ENCODE measurements at places on chromosomes 2 and 18. TPM values are rescaled to one million over a fixed set of nuclear protein-coding genes. Genes with fewer than 3 reads are reported as not detected.

DNA sequence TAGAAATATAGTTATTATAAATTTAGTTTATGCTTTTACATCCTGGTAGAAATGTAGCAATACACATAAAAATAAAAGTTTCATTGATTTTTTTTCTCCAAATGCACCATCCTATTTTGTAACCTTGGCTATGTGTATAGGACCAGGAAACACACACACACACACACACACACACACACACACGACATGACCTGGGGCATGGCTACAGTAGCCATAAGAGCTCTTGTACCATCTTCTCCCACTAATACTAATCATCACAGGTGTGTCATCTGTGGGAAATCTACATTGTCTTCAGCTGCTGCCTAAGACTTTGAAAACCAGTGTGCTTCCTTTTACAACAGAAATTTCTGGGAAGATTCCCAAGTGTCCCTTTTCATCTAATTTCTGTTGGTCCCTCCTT is 144.3 kb downstream of the MCFD2 start:
- H3K27me3 ChIP-seq, result no peaks in the 10 kb centered on the region
- DNase-seq, result no peak
- no peaks in the 10 kb centered on the region for H3K36me3 ChIP-seq
- H3K4me3 ChIP-seq, result no peak overlapping the region
- H3K27ac ChIP-seq, result no peak overlapping the region

- H3K27ac ChIP-seq, result no peak overlapping the region
- H3K27me3 ChIP-seq, result no peaks in the 10 kb centered on the region
- H3K4me3 ChIP-seq, result no peak overlapping the region
Measured at GRCh38 chr18:49279041-49279440, 181.4 kb downstream of the DYM start.

Gene COL3A1
- total RNA-seq, result 183 TPM

Gene C2orf80
- not detected for total RNA-seq

DNA sequence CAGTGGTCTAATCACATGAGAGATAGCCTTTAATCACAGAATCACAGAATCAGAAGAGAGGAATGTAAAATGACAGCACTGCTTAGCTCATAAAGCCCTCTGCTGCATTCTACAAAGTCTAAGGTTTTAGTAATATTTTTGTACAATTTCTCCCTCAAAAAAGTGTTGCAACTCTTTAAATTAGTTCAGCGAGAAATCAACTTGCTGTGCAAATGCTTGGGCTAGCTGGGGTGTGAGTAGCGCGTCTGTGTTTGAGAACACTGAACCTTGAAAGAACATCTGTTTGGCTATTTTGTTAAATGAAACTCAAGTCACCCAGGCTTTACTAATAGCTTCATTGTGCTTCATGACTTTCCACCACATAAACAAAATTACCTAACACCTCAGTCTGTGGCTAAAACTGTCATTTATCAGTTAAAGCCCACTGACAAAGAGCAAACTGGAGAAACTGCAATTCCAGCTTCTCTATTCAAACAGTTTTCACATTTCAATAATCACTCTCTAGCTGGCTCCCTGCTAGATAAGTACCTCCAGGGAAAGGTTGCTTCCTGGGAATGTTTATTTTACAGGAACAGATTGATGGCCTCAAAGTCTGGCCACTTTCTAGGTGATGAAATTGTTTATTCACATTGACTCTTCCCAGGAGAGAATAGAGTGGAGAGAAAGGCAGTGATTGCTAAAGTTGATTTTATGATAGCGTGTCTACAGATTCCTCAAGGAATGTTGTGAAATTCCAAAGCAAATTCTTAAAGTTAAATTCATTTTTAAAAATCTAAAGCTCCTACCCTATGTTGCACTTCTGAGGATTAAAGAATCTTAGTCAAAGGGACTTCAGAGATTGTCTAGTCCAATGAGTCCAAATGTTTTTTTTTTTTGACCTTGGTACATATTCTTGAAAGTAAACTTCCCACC is 36.0 kb upstream of the STAT1 start:
- H3K4me1 ChIP-seq, result no peaks in the 10 kb centered on the region
- peak; percentile 76 for DNase-seq
- no peaks in the 10 kb centered on the region for H3K36me3 ChIP-seq
- peak overlapping the region; percentile 65 for H3K27ac ChIP-seq
- H3K27me3 ChIP-seq, result no peaks in the 10 kb centered on the region

GRCh38 chr2:107511970-107512789 is 314.5 kb upstream of the RGPD4 start:
- no peak for DNase-seq
- H3K27ac ChIP-seq, result no peak overlapping the region
- no peaks in the 10 kb centered on the region for H3K27me3 ChIP-seq

Gene C2orf81
- 1.4 TPM for total RNA-seq

Gene CERS6
- 11.2 TPM for total RNA-seq

Gene NDC80
- total RNA-seq, result not detected

DNA sequence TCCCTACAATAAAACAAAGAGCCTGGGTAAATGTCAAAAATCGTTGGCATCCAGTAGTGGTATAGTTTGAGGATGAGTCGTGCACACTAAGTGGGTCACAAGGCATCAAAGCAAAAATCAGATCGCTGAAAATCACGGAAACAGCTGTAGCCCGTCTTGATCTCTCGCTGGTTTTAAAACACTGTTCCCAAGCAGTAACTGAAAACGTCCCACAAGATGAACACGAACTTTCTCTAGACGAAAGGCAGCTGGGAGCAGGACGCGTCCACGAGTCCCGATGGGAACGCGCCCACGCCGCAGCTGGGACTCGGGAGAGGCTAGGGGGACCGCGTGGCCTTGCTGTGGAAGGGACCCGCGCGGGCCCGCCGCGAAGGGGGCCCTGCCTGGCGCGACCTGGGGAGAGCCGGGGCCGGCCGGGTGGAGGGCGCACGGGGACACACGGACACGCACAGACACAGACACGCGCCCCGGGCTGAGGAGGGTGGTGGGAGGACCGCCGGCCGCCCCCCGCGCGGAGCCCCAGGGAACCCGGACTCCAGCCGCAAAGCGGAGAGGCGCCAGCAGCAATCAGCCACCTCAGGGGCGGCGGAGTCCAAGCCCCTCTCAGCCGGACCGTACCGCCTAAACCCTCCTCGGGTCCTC is 651 bp downstream of the STK17B start:
- no peak for DNase-seq
- H3K27ac ChIP-seq, result peak overlapping the region; percentile 74
- no peaks in the 10 kb centered on the region for H3K4me1 ChIP-seq
- H3K27me3 ChIP-seq, result no peaks in the 10 kb centered on the region
- H3K4me3 ChIP-seq, result peak overlapping the region; percentile 66

DNA sequence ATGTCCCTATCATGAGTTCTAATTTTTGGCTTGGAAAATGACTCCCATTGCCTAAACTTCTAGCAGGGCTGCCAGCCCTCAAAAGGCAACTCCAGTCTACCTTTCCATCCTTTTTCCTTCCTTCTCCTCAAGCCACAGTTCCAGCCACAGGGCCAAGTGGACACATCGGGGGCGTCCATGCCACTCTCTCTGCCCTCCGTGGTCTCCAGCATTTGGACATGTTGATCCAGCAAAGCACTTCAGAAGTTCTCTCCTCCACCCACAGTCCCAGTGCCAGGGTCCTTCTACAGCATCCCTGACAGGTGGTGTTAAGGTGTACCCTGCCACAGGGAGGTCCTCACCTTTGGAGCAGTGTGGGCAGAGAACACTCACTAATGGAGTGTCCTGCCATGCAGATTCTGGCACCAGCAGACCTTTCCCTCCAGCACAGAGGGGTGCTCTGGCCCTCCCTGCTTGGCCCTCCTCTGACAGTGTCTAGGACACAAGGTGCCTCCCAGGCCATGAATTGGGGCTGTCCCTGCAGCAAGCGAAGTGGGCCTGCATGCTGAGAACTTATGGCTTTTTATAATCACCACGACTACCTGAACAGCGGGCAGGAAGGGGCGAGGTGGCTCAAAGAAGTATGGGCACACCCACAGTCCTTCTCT is 1.6 kb upstream of the FABP1 start:
- no peak for DNase-seq
- no peak overlapping the region for H3K27ac ChIP-seq
- H3K27me3 ChIP-seq, result no peaks in the 10 kb centered on the region
- H3K4me3 ChIP-seq, result no peak overlapping the region
- no peaks in the 10 kb centered on the region for H3K36me3 ChIP-seq
- H3K4me1 ChIP-seq, result no peaks in the 10 kb centered on the region

Gene SERPINB2
- 0.33 TPM for total RNA-seq

- no peak for DNase-seq
- H3K36me3 ChIP-seq, result no peaks in the 10 kb centered on the region
- H3K4me1 ChIP-seq, result no peaks in the 10 kb centered on the region
- no peak overlapping the region for H3K27ac ChIP-seq
Measured at GRCh38 chr2:42984617-42985016, 192.2 kb upstream of the HAAO start.

Gene SULT1C4
- total RNA-seq, result 3.6 TPM

DNA sequence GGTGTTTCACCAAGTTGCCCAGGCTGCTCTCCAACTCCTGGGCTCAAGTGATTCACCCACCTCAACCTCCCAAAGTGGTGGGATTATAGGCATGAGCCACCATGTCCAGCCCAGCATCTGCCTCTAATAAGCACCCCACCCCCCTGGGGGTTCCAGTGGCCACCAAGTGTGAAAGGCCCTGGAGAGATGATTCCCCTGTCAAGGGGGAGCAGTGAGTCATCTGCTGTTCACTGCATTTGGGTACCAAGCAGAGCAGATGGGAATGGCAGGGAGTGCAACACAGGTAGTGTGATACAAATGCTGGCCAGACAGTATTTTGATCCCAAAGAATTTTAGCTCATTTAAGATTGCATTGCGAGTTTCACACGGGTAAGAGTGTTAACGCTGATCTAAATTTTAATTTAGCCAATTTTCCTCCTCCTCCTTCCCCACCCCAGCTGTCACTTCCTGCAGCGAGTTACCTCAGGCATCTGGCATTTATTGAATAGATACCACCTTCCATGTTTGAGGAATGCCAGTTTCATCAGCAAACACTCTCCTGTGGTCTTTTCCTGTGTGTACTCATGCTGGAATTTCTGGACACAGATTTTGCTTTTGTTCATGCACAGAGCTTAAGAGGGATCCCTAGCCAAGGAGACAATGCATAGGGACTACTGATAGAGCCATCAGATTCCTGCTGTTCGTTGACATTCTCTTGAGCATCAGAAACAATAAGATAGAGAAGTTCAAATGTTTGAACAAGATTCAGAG is 32.4 kb upstream of the NCK2 start:
- H3K27me3 ChIP-seq, result no peaks in the 10 kb centered on the region
- DNase-seq, result no peak
- no peaks in the 10 kb centered on the region for H3K4me1 ChIP-seq
- no peak overlapping the region for H3K4me3 ChIP-seq

Gene RTKN
- 13.5 TPM for total RNA-seq

GRCh38 chr2:86445436-86445835 is 4.3 kb downstream of the KDM3A start:
- peaks cover 7% of the 10 kb centered on the region for H3K36me3 ChIP-seq
- H3K27ac ChIP-seq, result peak overlapping the region; percentile 96
- H3K27me3 ChIP-seq, result no peaks in the 10 kb centered on the region
- DNase-seq, result no peak
- peaks cover 63% of the 10 kb centered on the region for H3K4me1 ChIP-seq

GRCh38 chr2:96522304-96523203 is 14.0 kb upstream of the ARID5A start:
- H3K27ac ChIP-seq, result no peak overlapping the region
- H3K4me3 ChIP-seq, result no peak overlapping the region
- no peaks in the 10 kb centered on the region for H3K36me3 ChIP-seq
- H3K4me1 ChIP-seq, result no peaks in the 10 kb centered on the region

GRCh38 chr2:105806996-105807395 is 62.3 kb downstream of the NCK2 start:
- no peaks in the 10 kb centered on the region for H3K27me3 ChIP-seq
- H3K27ac ChIP-seq, result no peak overlapping the region
- H3K4me1 ChIP-seq, result peaks cover 49% of the 10 kb centered on the region

Gene TMBIM1
- 116 TPM for total RNA-seq

Gene TSPYL6
- not detected for total RNA-seq

GRCh38 chr2:65464604-65465003 is 32.2 kb upstream of the SPRED2 start:
- no peak for DNase-seq
- no peaks in the 10 kb centered on the region for H3K27me3 ChIP-seq
- H3K4me1 ChIP-seq, result no peaks in the 10 kb centered on the region

- no peak for DNase-seq
- H3K27ac ChIP-seq, result no peak overlapping the region
- no peaks in the 10 kb centered on the region for H3K27me3 ChIP-seq
Measured at GRCh38 chr2:120963997-120964705, 228.5 kb downstream of the GLI2 start.

GRCh38 chr2:241136191-241136590 is 13.1 kb downstream of the PASK start:
- no peak overlapping the region for H3K27ac ChIP-seq
- H3K4me1 ChIP-seq, result no peaks in the 10 kb centered on the region
- no peak overlapping the region for H3K4me3 ChIP-seq
- peak; percentile 32 for DNase-seq
- no peaks in the 10 kb centered on the region for H3K36me3 ChIP-seq

Gene MYOM1
- 17.3 TPM for total RNA-seq

DNA sequence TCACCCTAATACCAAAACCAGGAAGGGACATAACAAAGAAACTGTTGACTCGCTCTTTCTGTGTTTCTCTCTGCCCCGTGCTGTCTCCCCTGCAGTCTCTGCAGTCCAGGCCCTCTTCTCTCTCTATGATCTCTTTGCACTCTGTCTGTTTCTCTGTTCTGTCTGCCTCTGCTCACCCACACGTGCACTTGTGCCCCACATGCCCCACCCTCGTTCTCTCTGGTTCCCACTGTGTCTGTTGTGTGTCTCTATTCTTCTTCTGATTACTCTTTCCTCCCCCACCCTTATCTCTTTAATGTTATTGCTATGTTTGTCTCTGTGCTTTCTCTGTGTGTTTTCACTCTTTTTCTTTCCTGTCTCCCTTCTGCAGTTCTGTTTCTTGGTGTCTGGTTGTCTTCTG is 54.0 kb downstream of the NAT8 start:
- H3K4me1 ChIP-seq, result no peaks in the 10 kb centered on the region
- no peak overlapping the region for H3K27ac ChIP-seq
- no peak for DNase-seq
- no peak overlapping the region for H3K4me3 ChIP-seq
- H3K27me3 ChIP-seq, result no peaks in the 10 kb centered on the region

Gene SLC14A1
- total RNA-seq, result 2.1 TPM

- peaks cover 10% of the 10 kb centered on the region for H3K36me3 ChIP-seq
- H3K4me1 ChIP-seq, result peaks cover 19% of the 10 kb centered on the region
- DNase-seq, result no peak
- H3K27me3 ChIP-seq, result no peaks in the 10 kb centered on the region
- H3K27ac ChIP-seq, result no peak overlapping the region
- H3K4me3 ChIP-seq, result no peak overlapping the region
Measured at GRCh38 chr18:697800-698199, 14.6 kb downstream of the ENOSF1 start.

Gene BAZ2B
- 105 TPM for total RNA-seq

DNA sequence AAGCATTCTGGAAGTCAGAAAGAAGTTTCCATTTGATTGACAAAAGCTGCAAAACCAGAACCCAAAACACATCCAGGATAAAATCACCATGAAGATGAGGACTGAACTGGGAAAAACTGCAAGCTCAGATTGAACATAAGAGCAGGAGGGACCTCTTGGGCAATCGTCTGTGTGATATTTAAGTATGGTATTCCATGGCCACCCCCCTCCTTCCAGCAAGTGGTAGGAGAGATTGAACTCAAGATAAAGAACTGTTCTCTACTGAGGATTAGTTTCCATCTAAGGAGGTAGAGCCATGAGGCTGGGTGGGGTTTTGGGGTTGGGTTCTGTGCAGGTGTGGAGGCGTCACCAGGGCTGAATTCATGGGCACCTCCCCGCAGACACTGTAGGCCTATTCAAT is 251.1 kb downstream of the NCKAP5 start:
- no peak overlapping the region for H3K27ac ChIP-seq
- no peaks in the 10 kb centered on the region for H3K4me1 ChIP-seq
- no peaks in the 10 kb centered on the region for H3K36me3 ChIP-seq
- DNase-seq, result no peak
- H3K4me3 ChIP-seq, result no peak overlapping the region

Data from sigmoid colon (tissue), 7 donors.